HT1080 (cell line): ENCODE measurements at places on chromosomes 6 and 20. TPM values are rescaled to one million over a fixed set of nuclear protein-coding genes. Genes with fewer than 3 reads are reported as not detected.

ANGPT4 gene
- 0.02 TPM in 1 of 2 replicates, not detected in the other for total RNA-seq

GSTA3 gene
- total RNA-seq = not detected in 2 replicates

TRIM31 gene
- 0.03 TPM in 1 of 2 replicates, not detected in the other for total RNA-seq

TINAG gene
- not detected in 2 replicates for total RNA-seq

CFB gene
- total RNA-seq = not detected in 2 replicates

DEFB124 gene
- not detected in 2 replicates for total RNA-seq

SNX9 gene
- 18.9 and 24.2 TPM in 2 replicates for total RNA-seq

NHSL1 gene
- 4.0 and 7.5 TPM in 2 replicates for total RNA-seq

EIF6 gene
- 516 and 620 TPM in 2 replicates for total RNA-seq

SLC32A1 gene
- total RNA-seq = not detected in 2 replicates

LHFPL5 gene
- total RNA-seq = 0.70 TPM in 1 of 2 replicates, not detected in the other

CAP2 gene
- total RNA-seq = 8.2 and 8.4 TPM in 2 replicates

PLG gene
- total RNA-seq = not detected in 2 replicates

CAGE1 gene
- 0.03 and 0.20 TPM in 2 replicates for total RNA-seq

FLRT3 gene
- total RNA-seq = 3.0 and 4.0 TPM in 2 replicates

RSPH9 gene
- total RNA-seq = not detected in 2 replicates

SLPI gene
- not detected in 2 replicates for total RNA-seq

BMP6 gene
- 3.2 and 4.0 TPM in 2 replicates for total RNA-seq
